CD4-positive, alpha-beta T cell treated with Interleukin-12 subunit alpha and Interleukin-12 subunit beta, for 1 hour (primary cell): ENCODE measurements at places on chromosomes 6 and 20.

GRCh38 chr6:39929039-39929732, 5.1 kb downstream of the MOCS1 start:
- DNase-seq, result no peak

GRCh38 chr6:106070636-106071035, 15.5 kb upstream of the PRDM1 start:
- DNase-seq, result no peak

- no peak for DNase-seq
These were observed 16.6 kb upstream of the ZNF831 start for GRCh38 chr20:59146780-59147565.

DNA sequence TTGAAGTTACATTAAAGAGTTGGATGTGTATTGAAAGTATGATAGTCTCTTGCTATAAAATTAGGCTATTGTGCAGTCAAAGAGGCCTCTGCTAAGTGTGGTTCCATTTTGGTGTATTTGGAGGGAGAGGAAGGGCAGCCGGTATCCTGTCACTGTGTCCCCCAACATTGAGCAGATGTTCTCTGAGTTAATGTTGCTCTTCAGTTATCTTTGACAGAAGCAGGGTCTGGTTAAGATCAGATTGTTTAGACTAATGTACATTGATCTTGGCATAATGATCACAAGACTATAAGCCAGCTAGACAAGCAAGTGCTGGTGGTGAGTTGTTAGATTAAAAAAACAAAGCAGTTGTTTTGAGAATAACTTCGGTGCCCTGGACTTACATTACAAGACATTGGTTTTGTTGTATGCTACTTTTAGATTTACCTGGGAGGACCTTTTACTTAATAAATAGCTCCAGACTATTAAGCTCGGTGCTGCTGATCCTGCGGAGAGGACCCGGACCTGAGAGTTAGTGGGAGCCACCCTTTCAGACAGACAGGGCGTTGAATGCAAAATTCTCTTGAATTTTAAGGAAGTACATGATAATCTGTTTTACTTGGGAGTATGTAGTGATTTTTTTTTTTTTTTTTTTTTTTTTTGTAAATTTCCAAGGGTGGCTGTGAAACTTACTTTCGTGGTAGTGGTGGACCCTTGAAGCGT, 97.8 kb downstream of the JARID2 start:
- DNase-seq, result no peak

- DNase-seq, result peak; percentile 55
These were observed 16.7 kb upstream of the ENTPD6 start for GRCh38 chr20:25178563-25179438.
